ENCODE measurements at places on chromosomes 11 and 22.

GRCh38 chr22:33513388-33514338, 406.6 kb downstream of the LARGE1 start:
- no peak for DNase-seq

GRCh38 chr11:122140500-122140899, 24.5 kb upstream of the BLID start:
- DNase-seq, result no peak

GRCh38 chr11:112368381-112368780, 107.7 kb upstream of the PLET1 start:
- DNase-seq, result no peak

DNA sequence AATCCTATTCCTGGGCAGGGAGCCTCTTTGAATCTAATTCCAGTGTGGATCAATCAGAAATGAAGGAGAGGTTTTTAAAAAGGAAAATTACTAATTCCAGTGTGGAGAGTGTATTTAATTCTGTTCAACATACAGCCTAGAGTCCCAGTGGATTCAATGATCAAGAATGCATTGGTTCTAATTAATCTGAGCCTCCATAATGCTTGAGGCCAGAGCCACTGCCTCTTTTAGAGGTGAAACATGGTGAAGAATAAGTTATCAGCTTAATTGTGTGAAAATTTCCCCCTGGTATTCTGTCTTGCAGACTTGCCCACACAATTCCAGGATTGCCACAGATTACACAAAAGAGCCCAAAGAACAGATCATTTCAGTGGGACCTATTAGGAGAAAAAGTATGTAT, 87.7 kb downstream of the TECTA start:
- DNase-seq, result no peak

GRCh38 chr11:117435326-117435725, 107.7 kb downstream of the CEP164 start:
- no peak for DNase-seq

- no peak for DNase-seq
Measured at GRCh38 chr11:70298243-70298915, 27.9 kb downstream of the PPFIA1 start.

DNA sequence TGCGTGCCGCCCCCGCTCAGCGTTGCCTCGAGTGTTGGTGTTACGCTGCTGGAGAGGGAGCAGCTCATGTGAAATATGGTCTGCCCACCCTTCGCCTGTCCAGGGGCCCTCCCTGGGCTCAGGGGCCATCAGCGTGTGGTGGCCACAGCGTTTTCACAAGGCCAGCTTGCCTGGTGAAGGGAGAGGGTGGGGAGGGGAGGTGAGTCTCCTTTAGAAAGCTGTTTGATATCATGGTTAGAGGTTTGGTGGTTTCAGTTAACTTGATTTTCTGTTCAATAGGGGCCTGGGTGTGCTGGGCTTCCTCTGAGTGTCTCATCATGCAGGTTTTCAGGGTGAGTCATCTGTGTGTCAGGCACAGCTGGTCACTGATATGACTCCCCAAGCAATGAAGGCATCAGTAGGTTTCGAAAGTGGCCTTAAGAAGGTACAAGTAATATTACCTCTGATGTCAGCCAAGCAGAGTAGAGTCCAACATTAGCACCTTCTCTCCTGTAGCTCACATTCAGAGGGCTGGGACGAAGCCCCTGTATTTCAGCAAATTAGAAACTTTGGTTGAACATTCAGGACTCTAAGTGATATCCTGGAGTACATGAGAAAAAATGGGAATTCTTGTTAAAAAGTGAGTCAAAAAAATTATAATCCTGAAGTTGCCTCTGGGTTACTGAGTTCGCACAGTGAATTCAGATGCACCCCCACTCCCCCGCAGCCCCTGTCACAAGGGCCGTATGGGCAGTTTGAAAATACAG, 172.5 kb downstream of the TBC1D22A start:
- DNase-seq, result peak; percentile 37

- DNase-seq, result no peak
Measured at GRCh38 chr22:49760630-49761571, 66.8 kb downstream of the BRD1 start.

- DNase-seq, result no peak
Measured at GRCh38 chr11:20353829-20354434, 9.6 kb upstream of the HTATIP2 start.

DNA sequence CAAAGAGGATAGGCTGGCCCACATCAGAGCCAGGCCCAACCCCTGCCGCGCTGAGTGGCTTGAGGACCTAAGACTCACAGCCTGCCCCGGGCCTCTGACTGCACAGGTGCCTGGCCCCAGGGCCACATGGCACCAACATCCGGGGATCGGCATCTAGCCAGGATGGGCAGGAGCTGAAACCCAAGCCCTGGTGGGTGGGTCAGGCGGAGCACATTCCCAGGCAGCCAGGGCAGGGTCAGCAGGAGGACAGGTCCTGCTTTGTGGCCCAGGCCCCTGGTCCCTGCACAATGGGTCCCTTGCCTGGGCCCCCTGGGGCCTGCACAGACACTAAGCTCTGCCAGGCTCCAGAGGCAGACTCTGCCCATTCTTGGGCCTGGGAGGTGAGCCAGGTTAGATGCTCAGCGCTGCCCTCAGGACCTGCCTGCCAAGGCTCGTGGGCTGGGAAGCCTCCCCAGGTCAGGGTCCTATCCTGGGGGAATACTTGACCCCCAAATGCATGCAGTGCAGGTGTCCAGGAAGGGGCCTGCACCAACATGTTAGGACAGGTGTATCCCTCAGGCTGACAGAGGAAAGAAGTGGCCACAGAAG, 33.5 kb downstream of the ARVCF start:
- no peak for DNase-seq

GRCh38 chr11:112997857-112998466, 36.7 kb downstream of the NCAM1 start:
- DNase-seq, result no peak

DNA sequence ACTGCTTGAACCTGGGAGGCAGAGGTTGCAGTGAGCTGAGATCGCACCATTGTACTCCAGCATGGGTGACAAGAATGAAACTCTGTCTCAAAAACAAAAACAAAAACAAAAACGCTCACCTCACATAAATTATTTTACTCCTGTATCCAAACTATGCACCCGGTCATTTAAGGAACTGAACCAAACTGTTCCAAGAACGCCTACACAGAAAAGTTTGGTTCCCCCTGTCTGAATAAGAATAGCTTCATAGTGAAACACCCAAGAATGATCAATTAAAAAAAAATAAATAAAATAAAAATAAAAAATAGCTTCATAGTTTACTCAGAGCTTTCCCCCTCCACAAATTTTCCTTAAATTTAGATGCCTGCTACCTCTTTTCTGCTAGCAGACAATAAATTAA, 13.7 kb downstream of the NUP98 start:
- no peak for DNase-seq

- no peak for DNase-seq
Measured at GRCh38 chr11:8786933-8787332, 104.3 kb downstream of the RPL27A start.

GRCh38 chr11:6417907-6418556, 862 bp downstream of the APBB1 start:
- DNase-seq, result no peak

DNA sequence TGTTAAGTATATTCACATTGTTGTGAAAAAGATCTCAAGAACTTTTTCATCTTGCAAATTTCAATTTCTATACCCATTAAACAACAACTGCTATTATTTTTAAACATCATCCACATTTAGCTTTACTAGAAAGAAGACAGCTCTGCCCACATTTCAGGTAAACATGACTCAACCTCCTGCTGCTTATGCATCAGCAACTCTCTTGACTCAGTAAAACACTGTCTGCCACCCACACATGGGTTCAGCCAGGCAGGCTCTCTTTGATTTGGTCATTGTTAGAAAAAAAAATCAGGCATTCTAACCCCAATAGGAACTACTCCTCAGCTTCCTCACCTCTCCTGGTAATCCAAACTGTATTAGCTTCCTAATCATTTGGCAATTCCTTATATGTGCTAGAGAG, 5.1 kb upstream of the ENDOD1 start:
- no peak for DNase-seq

DNA sequence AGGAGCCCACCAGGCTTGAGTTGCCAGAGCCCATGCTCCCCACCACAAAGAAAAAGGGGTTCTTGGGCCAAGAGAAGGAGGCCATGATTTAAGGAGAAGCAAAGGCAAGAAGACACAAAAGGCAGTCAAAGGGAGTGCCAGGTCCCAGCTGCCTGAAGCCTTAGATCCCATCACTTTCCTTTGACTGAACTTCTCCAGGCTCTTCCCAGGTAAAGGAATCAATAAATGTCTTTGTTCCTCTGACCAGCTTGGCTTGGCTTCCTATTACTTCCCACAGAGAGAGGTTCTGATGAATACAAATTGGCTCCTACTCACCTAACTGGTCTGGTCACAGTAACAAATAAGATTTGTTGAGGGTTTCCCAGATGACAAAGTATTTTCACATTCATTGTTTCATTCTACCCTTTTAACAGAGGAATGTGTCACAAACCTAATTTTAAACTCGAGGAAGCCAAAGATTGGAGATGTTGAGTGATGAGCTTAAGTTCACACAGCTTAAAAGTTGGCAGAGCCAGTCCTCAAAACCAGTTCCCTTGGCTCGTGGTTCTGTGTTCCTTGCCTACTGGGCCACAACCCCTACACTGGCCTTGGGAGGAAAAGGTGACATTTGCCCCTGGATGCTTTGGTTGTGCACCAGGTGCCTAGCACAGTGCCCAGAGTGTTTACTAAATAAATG, 96.4 kb upstream of the SESN3 start:
- DNase-seq, result no peak

DNA sequence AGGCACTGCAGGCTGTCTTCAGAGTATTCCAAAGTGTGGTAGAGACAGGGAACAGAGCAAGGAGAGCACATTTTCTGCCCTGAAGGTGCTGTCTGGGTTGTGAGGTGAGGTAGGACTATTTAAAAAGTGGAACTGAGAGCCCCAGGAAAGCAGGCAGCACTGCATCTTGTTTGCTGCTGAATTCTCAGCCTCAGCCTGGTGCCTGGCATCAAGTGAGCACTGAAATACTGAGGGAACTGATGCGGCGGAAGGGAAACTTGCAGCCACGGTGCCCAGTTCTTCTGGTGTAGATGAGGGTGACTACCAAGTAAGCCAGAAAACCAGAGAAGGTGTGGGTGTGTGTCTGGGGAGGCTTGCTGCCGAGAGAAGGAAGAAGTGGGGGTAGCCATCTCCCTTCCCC, 59.5 kb downstream of the TNRC6B start:
- DNase-seq, result no peak

DNA sequence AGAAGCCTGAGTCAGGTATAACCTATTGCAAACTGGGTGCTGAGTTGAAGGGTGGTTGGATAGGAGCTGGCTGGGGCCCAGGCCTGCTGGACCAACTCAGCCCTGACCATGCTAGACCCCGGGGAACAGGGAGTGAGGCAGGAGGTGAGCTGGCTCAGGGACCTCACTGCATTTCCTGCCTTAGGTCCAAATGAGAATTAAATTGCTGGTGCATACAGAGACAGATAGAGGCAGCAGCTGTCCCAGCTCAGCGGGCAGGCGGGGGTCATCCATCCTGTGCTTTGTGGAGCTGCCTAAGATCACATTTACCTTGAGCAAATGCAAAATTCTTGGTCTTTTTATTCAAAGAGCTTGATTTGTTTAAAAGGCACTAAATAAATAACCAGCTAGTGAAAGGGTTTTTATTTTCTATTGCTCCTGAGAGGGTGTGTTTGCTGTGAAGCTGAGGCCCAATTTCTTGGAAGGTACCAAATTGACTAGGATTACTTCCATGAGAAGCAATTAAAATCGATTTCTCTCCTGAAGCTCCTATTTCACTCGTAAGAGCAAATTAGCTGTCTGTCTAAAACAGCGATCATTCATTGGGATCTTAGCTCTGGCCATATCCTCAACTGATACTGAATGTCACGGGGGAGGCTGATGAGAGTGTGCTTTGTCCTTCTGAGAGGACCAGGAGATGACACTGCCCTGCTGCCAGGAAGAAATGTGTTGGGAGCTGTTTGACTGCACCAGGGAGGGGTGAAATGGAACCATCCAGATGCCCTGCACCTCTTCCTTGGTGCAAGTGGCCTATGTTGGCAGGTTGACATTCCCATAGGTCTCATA, 24.9 kb downstream of the USH1C start:
- no peak for DNase-seq

DNA sequence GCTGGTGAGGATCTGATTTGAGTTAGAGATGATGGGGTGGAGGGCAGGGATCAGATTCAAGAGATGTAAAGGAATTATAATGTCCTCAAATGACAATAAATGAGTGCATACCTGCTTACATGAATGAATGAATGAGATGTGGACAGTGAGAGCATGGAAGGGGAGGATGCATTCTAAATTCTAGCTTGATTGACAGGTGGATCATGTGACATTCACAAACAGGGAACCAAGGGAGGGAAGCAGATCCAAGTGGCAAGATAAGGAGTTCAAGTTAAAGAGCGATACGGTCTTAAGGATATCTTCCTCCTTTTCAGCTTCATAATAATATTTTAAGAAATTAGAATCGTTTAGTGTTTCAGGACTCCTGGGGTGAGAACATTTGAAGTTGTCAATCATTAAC, 170.5 kb upstream of the TBCEL start:
- DNase-seq, result no peak

GRCh38 chr11:110269996-110270395, 26.4 kb downstream of the RDX start:
- DNase-seq, result no peak

DNA sequence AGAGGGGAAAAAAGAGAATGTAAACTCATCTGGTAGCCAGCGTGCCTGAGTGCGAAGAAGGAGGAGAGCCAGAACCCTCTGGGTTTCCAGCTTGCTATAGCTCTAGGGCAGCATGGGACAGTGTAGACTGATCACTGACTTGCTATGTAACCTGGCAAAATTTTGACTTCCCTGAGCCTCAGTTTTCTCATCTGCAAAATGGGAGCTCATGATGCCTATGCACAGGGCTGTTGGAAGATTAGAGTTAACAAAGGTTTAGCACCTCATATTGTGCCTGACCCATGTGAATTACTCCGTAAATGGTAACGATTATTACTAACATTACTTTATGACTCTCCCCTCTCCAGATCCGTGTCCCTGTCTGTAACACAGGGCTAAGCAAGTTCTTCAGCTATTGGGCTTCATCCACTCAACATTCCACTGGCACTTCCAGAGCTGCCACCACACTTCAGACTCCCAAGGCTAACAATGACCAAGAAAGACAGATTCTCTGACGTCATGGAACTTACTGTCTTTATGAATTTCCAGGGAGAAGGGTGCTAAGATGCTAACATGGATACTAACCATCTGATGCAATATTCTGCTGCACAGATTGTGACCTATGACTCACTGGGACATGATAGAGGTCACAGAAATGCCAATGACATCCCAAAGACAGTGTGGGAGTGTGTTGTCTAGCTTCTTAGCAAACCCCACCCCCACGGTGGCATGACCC, 195.2 kb downstream of the TRIM29 start:
- DNase-seq, result no peak

Measured in pancreas (tissue), 10 donors.